ENCODE measurements at places on chromosomes 5 and 9.

DNA sequence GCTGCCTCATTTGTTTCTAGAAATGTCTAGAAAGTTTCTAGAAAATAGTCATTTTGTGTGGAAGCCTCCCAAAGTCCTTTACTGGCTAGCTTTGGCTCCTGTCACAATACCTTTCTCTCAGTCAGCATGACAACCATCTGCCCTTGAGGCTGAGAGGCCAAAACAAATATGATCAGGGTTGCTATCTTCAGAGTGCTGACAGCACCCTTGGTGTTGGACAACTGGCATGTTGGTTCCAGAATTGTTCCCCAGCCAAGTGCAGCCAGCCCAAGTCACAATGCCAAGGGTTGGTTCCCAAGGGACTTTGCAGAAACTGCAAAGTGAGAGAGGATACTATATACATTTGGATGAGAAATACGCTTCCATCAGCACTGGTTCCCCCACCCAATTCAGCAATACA lies 140.9 kb upstream of the GAS1 start:
- DNase-seq = no peak

DNA sequence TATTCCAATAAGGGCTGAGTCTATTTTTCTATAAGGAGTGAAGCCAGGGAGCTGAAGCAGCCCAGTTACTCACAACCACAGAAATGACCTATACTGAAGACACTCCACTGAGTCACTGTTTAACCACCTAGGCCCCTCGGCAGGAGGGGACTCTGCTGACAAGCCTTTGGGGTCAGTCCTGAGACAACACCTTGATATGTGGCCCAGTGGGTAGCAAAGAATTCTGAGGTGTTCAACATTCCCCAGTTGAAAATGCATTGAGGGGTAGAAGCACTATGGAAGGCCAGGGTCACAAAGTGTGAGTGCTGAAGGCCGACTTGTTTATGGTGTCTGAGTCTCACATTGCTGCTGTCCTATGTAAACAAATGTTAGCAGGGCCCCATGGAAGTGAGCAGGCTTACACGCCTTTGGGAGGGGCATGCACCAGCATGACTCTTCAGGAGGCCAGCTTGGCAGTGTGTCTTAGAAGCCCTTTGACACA lies 112.6 kb upstream of the NFIL3 start:
- DNase-seq = peak; percentile 83

GRCh38 chr5:141866096-141866495 lies 12.1 kb downstream of the PCDH1 start:
- no peak for DNase-seq

DNA sequence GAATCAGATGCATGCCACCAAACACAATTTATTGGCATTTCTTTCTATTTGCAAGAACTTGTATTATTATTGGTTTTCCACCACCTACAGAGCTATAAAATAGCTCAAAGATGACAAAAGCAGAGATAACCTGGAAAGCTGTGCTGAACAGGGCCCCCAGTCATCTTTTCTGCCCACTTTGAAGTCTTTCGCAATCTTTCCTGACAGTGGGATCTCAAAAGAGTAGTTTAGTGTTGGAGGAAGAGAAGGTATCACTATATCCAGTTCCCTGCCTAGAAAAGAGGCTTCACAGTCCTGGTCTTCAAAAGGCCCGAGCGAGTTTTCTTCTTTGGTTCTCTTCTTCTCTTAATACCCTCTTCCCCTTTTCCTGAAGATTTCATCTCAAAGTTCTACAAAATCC lies 231.0 kb downstream of the RAB3C start:
- DNase-seq = no peak

DNA sequence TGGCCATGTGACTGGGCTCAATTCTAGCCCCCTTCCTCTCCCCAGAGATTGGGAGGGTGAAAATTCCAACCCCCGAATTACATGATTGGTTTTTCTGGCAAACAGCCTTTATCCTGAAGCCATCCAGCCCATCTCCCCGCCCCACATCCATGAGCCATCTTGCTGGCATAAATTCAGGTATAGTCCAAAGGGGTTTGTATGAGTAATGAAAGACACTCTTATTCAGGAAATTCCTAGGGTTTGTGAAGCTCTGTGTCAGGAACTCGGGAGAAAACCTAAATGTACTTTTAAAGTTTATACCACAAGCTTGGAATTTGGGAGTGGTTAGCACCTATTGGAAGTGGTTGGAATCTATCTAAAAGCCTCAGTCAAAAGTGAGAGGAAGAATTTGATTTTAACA lies 80.6 kb upstream of the SIMC1 start:
- DNase-seq = no peak

DNA sequence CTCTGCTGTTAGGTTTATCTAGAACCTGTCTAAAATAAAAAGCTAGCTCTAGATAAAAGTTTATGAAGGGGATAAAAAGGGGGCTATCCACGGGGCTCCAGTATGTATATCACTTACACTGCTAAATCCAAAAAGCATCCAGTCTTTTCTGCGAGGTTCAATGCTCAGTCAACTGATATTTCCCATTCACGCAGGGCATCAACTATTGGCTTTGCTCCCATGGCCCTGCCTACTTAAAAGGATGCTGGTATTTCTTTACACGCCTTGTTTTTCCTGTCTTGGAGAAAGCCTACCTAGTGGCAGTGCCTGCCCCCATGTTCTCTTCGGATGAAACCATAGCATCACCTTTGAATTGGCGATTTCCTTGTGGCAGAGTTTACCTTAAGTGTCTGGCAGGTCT lies 8.1 kb downstream of the SPRY4 start:
- DNase-seq = no peak

- no peak for DNase-seq
Observed at GRCh38 chr5:127111112-127111511, 37.8 kb upstream of the C5orf63 start.

DNA sequence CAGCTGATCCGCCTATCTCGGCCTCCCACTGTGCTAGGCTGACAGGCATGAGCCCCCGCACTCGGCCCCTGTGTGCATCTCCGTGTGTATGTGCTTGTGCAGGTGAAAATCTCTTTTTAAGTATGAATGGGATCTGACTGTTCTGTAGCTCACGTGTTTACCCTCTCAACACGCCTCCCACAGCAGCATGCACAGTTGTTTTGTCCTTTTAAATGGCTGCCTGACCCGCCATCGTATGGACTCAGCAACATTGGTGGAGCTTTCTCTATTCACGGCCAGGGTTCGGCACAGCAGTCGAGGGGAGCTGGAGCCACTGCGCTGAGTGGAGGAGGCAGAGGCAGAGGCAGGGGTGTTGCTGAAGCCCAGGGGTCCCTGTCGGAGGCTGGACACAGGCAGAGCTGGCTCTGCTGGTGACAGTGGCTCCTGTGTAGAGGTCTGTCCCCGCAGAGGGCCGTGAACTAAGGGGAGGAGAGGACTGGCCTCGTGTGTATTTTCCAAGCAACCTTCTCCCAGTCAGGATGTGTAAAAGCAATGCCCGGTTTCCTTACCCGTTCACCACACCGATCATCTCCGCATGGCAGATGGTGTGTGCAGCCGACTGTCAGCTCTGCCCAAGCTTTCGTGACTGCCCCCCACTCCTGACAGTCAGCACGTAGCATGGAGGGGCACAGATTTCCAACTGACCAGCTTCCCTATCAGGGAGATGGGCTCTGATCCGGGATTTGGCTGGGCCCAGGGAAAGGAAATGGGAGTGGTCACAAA lies 37.3 kb downstream of the MRPL36 start:
- DNase-seq = no peak

GRCh38 chr5:151298063-151298855 lies 5.3 kb downstream of the SLC36A3 start:
- peak; percentile 41 for DNase-seq

DNA sequence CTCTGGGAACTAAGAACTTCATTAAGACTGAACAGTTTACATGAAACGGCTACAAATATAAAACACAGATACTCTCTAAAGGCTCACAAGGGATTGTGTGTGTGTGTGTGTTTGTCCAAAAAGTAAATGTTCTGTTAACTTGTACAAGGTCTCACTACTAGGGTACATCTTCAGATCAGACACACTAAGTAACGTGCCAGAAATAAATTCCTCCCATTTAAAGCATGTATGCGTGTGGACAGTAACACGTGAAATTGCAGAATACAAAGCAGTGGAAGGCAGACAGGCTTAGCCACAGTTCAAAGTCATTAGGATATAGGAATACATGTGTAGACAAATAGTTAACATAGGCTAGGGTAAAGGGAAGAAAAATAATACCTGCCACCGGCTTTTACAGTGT lies 1.8 kb downstream of the BNC2 start:
- DNase-seq = no peak

DNA sequence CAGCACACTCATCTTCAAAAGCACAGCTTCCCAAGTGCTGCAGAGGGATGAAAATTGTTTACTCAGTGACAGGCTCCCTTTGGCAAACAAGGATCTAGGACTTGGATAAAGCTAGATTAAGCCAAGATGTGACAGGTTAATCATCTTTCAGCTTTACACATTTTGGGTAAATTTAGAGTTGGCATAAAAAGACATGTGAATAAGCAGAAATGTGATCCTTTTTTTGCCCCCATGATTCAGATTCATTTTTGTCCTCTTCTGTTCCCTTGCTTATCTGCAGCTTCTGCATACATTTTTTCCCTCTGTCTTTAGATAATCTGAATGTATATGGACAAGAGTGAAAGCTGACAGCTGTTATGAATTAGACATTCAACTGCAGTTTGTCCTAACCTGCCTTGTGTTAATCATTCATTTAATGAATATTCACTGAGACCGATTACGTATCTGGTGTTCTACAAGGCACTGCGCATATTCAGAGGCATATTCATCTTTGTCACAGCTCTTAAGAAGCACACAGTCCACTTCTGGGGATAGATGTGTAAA lies 19.6 kb downstream of the ADAMTSL1 start:
- no peak for DNase-seq

Measured in Panc1 (cell line).